Vagina (tissue), 2 donors: ENCODE measurements at places on chromosomes 1 and 21. TPM values are rescaled to one million over a fixed set of nuclear protein-coding genes. Genes with fewer than 3 reads are reported as not detected.
A peak's percentile ranks its signal among the peaks of the same experiment; 100 is the strongest.

GRCh38 chr1:201219481-201220387, 29.1 kb downstream of the IGFN1 start:
- peak; percentile 42 for DNase-seq
- H3K4me1 ChIP-seq = no peaks in the 10 kb centered on the region
- H3K36me3 ChIP-seq = no peaks in the 10 kb centered on the region
- H3K4me3 ChIP-seq = no peak overlapping the region
- H3K27me3 ChIP-seq = no peaks in the 10 kb centered on the region
- H3K27ac ChIP-seq = no peak overlapping the region

The KRTAP21-2 gene
- not detected for total RNA-seq

The PDZK1IP1 gene
- total RNA-seq = 55.2 TPM

The FCRL2 gene
- not detected for total RNA-seq

The NR1I3 gene
- not detected for total RNA-seq

DNA sequence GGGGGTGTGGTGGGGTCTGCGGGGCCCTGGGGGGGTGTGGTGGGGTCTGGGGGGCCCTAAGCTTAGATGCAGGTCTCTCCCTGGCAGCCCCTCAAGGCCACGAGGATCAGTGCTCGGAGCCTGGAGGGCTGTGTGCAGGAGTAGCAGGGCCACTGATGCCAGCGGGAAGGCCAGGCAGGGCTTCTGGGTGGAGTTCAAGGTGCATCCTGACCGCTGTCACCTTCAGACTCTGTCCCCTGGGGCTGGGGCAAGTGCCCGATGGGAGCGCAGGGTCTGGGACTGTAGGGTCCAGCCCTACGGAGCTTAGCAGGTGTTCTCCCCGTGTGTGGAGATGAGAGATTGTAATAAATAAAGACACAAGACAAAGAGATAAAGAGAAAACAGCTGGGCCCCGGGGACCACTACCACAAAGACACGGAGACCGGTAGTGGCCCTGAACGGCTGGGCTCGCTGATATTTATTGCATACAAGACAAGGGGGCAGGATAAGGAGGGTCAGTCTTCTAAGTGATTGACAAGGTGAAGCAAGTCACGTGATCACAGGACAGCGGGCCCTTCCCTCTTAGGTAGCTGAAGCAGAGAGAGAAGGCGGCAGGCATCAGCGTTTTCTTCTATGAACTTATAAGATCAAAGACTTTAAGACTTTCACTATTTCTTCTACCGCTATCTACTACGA, 8.7 kb downstream of the RNF223 start:
- no peak for DNase-seq
- no peak overlapping the region for H3K4me3 ChIP-seq
- H3K36me3 ChIP-seq = no peaks in the 10 kb centered on the region
- H3K27me3 ChIP-seq = peaks cover 5% of the 10 kb centered on the region

DNA sequence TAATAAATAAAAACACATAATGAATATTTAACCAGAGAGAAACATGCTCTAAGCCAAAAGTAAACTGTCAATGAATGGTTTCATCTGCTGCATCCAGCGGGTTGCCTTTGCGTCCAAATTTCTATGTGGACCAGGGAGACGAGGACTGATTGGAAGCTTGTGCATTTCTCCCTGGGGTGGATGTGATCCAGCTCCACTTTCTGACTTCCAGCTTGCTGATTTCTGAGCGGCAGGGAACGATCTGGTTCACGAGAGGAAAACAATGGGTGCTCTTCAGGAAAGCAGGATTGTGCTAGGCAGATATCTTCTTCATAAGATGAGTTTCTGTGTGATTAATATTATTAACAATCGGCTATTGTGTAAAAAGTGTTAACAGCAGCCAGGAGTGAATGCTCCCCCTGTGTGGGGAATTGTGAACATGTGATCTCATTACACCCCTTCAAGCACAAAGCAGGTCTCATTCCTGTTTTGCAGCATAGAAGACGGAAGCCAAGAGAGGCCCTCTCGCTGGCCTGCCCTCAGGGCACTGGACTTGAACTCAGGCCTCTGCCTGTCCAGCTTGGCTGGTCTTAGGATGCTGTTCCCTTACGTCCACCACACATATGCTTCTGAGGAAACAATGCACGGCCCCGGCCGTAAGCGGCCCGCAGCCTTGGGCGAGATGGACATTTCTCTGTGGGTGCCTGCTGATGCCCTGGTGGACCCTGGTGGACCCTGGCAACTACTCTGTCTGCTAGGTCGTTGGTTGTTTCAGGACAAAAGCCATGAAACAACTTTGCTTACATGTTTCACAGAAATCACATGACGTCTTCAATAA, 183.4 kb upstream of the C1orf174 start:
- H3K36me3 ChIP-seq = no peaks in the 10 kb centered on the region
- no peak overlapping the region for H3K27ac ChIP-seq
- no peak overlapping the region for H3K4me3 ChIP-seq
- H3K27me3 ChIP-seq = no peaks in the 10 kb centered on the region
- DNase-seq = no peak

- H3K27ac ChIP-seq = no peak overlapping the region
- H3K4me3 ChIP-seq = no peak overlapping the region
- peaks cover 69% of the 10 kb centered on the region for H3K4me1 ChIP-seq
- DNase-seq = no peak
- H3K27me3 ChIP-seq = no peaks in the 10 kb centered on the region
These were observed 9.0 kb downstream of the COL18A1 start for GRCh38 chr21:45413922-45414321.

GRCh38 chr1:36382669-36383068, 3.1 kb downstream of the STK40 start:
- peaks cover 47% of the 10 kb centered on the region for H3K4me1 ChIP-seq
- peaks cover 3% of the 10 kb centered on the region for H3K36me3 ChIP-seq
- no peak for DNase-seq

The RPTN gene
- total RNA-seq = 0.25 TPM
